Stomach (tissue), 19 donors: ENCODE measurements at places on chromosomes 2 and 18.

GRCh38 chr2:157611726-157612125 lies 16.9 kb downstream of the ACVR1C start:
- no peaks in the 10 kb centered on the region for H3K27me3 ChIP-seq
- no peaks in the 10 kb centered on the region for H3K36me3 ChIP-seq
- DNase-seq, result no peak
- H3K4me3 ChIP-seq, result no peak overlapping the region

- no peak for DNase-seq
- no peak overlapping the region for H3K4me3 ChIP-seq
- no peak overlapping the region for H3K27ac ChIP-seq
- H3K27me3 ChIP-seq, result no peaks in the 10 kb centered on the region
- no peaks in the 10 kb centered on the region for H3K4me1 ChIP-seq
Measured at GRCh38 chr18:8571399-8571798, 37.8 kb upstream of the RAB12 start.

- H3K27me3 ChIP-seq, result no peaks in the 10 kb centered on the region
- no peak overlapping the region for H3K4me3 ChIP-seq
- no peak for DNase-seq
- no peaks in the 10 kb centered on the region for H3K4me1 ChIP-seq
- H3K36me3 ChIP-seq, result no peaks in the 10 kb centered on the region
Measured at GRCh38 chr2:176934131-176934530, 278.5 kb upstream of the HNRNPA3 start.

DNA sequence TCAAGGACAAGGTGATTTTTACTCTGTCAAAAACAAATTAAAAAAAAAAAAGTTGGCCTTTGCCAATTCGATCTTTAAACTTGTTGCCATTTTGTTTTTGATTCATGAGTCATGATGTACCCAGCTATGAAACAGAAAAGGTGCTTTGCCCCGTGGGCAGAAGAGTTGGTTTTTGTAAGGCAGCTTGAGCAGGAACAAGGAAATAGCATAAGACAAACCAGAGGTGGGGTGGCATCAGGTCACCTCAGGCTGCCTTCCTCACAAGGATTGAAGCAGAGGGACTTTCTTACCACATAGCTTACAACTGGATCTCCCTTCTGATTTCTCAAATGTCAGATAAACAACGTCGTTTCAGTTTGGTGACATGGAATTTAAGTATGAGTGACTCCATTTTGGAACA lies 123.8 kb downstream of the ARL4C start:
- DNase-seq, result no peak
- H3K4me1 ChIP-seq, result peaks cover 5% of the 10 kb centered on the region
- peaks cover 3% of the 10 kb centered on the region for H3K27me3 ChIP-seq
- no peak overlapping the region for H3K4me3 ChIP-seq
- no peak overlapping the region for H3K27ac ChIP-seq

- H3K4me1 ChIP-seq, result peaks cover 30% of the 10 kb centered on the region
- DNase-seq, result peak; percentile 72
- peak overlapping the region; percentile 85 for H3K27ac ChIP-seq
- no peaks in the 10 kb centered on the region for H3K27me3 ChIP-seq
- H3K36me3 ChIP-seq, result no peaks in the 10 kb centered on the region
Measured at GRCh38 chr18:711657-712400, 601 bp downstream of the ENOSF1 start.

DNA sequence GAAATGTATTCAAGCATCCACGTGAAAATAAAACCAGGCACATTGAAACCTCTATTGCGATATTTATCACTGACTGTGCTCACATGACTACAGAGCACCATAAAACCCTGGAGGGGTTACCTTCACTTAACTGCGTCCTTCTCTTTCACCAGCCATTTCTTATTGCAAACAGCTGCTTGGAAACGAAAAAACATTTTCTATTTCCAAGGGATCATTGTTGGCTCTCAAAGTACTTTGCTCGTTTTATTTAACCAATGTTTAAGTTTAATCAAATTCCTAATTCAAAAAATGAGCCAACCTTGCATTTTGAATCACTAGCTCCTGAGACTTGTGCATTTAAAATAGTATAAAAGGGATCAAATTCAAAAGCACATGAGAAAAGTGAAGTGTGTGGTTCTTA lies 134.4 kb downstream of the OSR1 start:
- H3K4me1 ChIP-seq, result no peaks in the 10 kb centered on the region
- no peaks in the 10 kb centered on the region for H3K36me3 ChIP-seq
- no peak for DNase-seq
- no peak overlapping the region for H3K27ac ChIP-seq
- no peaks in the 10 kb centered on the region for H3K27me3 ChIP-seq
- no peak overlapping the region for H3K4me3 ChIP-seq

DNA sequence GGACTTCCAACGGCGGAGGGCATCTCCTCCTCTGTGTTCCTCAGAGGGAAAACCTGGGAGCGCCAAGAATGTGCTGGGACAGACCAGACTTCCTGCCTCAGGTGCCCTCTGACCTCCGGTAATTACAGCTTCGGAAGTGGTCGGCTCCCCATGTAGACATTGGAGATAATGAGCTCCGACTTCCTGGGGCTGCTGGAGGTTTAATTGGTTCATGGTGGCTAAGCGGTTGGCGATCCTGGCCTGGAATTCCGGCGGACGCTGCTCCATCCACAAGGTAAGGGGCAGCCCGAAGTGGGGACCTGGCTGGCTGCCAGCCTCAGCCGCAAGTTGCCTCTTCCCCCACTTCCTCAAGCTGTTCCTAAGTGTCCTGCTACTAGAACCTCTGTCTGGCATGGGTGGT lies 83.2 kb upstream of the EPC2 start:
- no peaks in the 10 kb centered on the region for H3K27me3 ChIP-seq
- DNase-seq, result no peak
- no peaks in the 10 kb centered on the region for H3K36me3 ChIP-seq
- no peak overlapping the region for H3K4me3 ChIP-seq
- H3K4me1 ChIP-seq, result no peaks in the 10 kb centered on the region

GRCh38 chr2:15367205-15367604 lies 193.9 kb downstream of the NBAS start:
- DNase-seq, result no peak
- no peaks in the 10 kb centered on the region for H3K27me3 ChIP-seq
- H3K27ac ChIP-seq, result no peak overlapping the region
- no peaks in the 10 kb centered on the region for H3K4me1 ChIP-seq
- H3K36me3 ChIP-seq, result peaks cover 54% of the 10 kb centered on the region

- H3K4me1 ChIP-seq, result no peaks in the 10 kb centered on the region
- H3K36me3 ChIP-seq, result no peaks in the 10 kb centered on the region
- no peak for DNase-seq
- H3K27me3 ChIP-seq, result no peaks in the 10 kb centered on the region
- no peak overlapping the region for H3K27ac ChIP-seq
Measured at GRCh38 chr2:165989851-165990250, 36.3 kb upstream of the TTC21B start.

- H3K36me3 ChIP-seq, result peaks cover 25% of the 10 kb centered on the region
- H3K27ac ChIP-seq, result no peak overlapping the region
- no peaks in the 10 kb centered on the region for H3K27me3 ChIP-seq
- H3K4me3 ChIP-seq, result no peak overlapping the region
- no peak for DNase-seq
- no peaks in the 10 kb centered on the region for H3K4me1 ChIP-seq
Measured at GRCh38 chr2:68792751-68793150, 58.1 kb downstream of the ARHGAP25 start.

DNA sequence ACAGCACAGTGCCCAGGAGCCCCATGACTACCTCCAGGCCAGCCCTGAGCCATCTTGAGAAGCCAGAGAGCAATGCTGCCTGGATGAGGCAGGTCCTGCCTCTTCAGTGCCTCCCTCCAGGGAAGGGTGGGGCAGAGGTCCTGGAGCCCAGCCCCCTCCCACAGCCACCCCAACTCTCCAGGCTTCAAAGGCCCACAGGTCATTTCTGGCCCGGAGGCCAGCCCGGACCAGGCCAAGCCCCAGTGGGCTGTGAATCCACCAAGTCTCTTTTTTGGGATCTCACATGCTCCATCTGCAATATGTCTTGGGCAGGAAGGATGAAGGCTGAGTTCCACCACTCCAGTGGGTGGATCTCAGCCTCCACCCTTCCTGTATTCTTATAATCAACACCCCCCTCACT lies 36.7 kb downstream of the SDC1 start:
- no peaks in the 10 kb centered on the region for H3K36me3 ChIP-seq
- DNase-seq, result no peak
- no peaks in the 10 kb centered on the region for H3K27me3 ChIP-seq
- no peak overlapping the region for H3K4me3 ChIP-seq
- H3K27ac ChIP-seq, result no peak overlapping the region

- DNase-seq, result peak; percentile 72
- no peaks in the 10 kb centered on the region for H3K36me3 ChIP-seq
Measured at GRCh38 chr2:41869542-41870264, 178.1 kb upstream of the PKDCC start.

DNA sequence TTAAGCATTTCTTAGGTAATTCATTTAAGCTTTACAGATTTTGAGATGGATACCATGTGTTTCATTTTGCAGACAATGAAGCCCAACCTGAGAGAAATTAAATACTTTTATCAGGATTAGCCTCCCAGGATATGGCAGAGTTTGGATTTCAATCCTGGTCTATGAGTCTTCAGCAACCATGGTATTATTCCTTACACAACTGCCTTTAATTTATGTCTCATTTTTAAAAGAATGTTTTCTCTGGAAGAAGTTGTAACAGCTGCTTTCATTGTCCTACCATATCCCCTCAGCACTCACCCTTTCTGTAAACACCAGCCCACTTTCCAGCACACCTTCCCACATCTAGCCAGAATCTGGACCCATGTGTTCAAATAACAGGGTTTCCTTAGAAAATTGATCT lies 863.7 kb upstream of the VRK2 start:
- H3K4me3 ChIP-seq, result no peak overlapping the region
- no peaks in the 10 kb centered on the region for H3K4me1 ChIP-seq
- no peak overlapping the region for H3K27ac ChIP-seq
- no peaks in the 10 kb centered on the region for H3K27me3 ChIP-seq

GRCh38 chr2:226002438-226002837 lies 602.9 kb downstream of the NYAP2 start:
- no peaks in the 10 kb centered on the region for H3K4me1 ChIP-seq
- no peak overlapping the region for H3K4me3 ChIP-seq
- no peak overlapping the region for H3K27ac ChIP-seq
- no peak for DNase-seq

DNA sequence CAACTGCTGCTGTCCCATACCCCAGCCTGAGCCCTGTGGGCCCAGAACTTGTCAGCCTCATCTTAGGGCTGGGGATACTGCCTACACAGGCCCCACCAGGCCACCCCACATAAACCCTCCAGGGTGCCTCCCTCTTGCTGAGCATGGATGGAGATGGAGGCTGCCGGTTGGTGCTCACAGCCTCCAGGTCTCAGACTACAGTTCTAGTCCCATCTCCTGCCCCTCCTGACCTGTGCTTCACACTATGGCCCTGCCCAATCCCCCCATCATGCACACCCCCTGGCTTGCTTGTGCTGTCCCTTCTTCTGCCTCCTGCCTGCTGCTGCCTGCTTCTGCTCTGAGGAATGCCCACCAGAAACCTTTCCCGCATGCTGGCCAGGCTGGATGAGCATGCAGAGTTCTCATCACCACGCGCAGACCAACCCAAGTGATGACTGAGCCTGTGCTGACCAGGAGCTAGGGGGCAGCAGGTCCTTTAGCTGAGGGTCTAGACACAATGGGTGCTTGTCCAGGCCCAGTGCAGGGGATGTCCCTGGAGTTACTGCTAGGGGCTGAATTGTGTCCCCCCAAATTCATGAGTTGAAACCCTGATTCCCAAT lies 138.4 kb upstream of the HS6ST1 start:
- H3K36me3 ChIP-seq, result no peaks in the 10 kb centered on the region
- H3K4me3 ChIP-seq, result no peak overlapping the region
- no peaks in the 10 kb centered on the region for H3K4me1 ChIP-seq
- no peak overlapping the region for H3K27ac ChIP-seq
- DNase-seq, result no peak
- no peaks in the 10 kb centered on the region for H3K27me3 ChIP-seq

- no peak within 1 kb of the TSS for H3K27ac ChIP-seq
- no peaks in the 10 kb centered on the region for H3K4me1 ChIP-seq
- H3K27me3 ChIP-seq, result no peaks in the 10 kb centered on the region
- H3K4me3 ChIP-seq, result no peak within 1 kb of the TSS
- H3K36me3 ChIP-seq, result no peaks in the 10 kb centered on the region
- DNase-seq, result peak; percentile 81
Measured at GRCh38 chr2:165203689-165204559, at the start of gene SCN3A. Gene SCN3A, minus strand, starts transcription at chr2:165204050. Its CDS starts 27,656 bp downstream, at chr2:165176394.

GRCh38 chr18:24009246-24009645 lies 5.3 kb upstream of the TTC39C start:
- peaks cover 5% of the 10 kb centered on the region for H3K4me1 ChIP-seq
- H3K27ac ChIP-seq, result no peak overlapping the region
- H3K36me3 ChIP-seq, result no peaks in the 10 kb centered on the region

- no peak overlapping the region for H3K4me3 ChIP-seq
- no peaks in the 10 kb centered on the region for H3K27me3 ChIP-seq
- H3K27ac ChIP-seq, result peak overlapping the region; percentile 12
- H3K4me1 ChIP-seq, result peaks cover 8% of the 10 kb centered on the region
- H3K36me3 ChIP-seq, result no peaks in the 10 kb centered on the region
Measured at GRCh38 chr2:217185265-217185995, 325.6 kb upstream of the TNP1 start.

DNA sequence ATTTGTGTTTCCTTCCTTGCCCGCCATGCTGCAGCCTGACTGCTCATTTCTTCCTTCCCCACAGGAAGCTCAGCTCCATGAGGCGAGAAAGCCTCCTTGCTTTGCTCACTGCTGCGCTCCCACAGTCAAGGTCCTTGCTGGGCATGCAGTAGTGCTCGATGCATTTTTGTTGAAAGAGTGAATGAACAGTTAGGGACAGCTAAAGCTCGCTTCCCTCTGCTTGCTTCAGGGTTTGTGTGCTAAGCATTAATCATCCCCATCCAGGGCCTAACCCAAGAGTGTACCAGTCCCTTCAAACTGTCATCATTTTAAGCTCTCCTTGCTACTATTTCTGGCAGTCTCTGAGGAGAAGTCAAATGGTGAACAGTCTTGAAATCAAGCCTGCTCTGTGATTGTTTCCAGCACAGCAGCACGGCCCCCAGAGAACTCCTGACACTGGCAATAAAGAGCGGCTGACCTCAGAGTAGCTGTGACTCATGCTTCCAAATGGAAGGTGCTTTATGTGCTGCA lies 171.7 kb upstream of the SOX11 start:
- H3K4me3 ChIP-seq, result no peak overlapping the region
- no peaks in the 10 kb centered on the region for H3K36me3 ChIP-seq
- no peak overlapping the region for H3K27ac ChIP-seq
- no peaks in the 10 kb centered on the region for H3K4me1 ChIP-seq
